ENCODE measurements at places on chromosomes 5 and 9. TPM values are rescaled to one million over a fixed set of nuclear protein-coding genes. Genes with fewer than 3 reads are reported as not detected.

DRD1 gene
- total RNA-seq: not detected

GRCh38 chr5:132411304-132412013 lies 41.9 kb downstream of the SLC22A5 start:
- no peak for DNase-seq

FBP1 gene
- not detected for total RNA-seq

DNA sequence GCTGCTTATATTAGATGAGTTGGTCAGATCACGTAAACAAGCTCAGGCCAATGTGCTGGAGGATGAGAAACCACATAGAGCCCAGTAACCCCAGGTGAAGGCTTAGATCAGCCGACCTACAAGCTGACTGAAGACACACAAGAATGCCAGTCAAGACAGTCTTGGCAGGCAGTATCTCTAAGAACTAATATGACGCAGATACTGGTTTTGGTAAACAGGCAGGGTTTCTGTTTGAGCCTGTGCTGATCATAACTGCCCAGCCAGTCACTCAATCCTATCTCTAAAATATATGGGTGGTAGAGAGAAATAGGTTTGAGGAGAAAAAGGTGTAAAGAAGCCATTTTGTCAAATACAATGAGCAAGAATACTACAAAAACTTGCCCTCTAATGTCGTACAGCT lies 7.8 kb upstream of the RIGI start:
- DNase-seq: no peak

DNA sequence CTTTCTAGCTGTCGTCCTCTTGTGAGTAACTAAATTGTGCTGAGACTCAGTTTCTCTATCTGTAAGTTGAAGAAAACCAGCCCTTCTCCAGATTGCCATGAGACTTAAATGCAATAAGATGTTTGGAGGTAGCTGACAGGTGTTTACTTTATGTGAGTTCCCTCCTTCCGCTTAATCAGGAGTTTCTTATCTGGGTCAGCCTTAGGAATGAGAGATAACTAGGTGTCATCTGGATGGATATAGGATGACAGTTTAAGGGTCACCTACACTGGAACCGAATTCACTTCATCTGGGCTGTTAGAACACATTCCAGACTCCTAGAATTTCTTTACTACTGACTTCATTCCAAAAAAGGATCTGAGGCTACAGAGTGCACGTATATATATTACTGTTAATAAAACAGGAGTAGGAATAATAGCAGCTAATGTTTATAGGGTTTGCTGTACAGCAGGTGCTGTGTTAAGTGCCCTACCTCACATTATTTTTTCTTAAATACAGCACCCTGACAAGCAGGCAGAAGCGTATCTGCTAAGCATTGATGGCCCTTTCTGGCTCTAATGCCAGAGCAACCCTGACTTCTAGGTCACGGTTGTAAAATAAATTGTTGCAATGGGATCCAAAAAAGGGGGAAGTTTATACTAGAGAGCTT lies 30.0 kb upstream of the CPEB4 start:
- no peak for DNase-seq

SOX30 gene
- total RNA-seq: not detected

DNA sequence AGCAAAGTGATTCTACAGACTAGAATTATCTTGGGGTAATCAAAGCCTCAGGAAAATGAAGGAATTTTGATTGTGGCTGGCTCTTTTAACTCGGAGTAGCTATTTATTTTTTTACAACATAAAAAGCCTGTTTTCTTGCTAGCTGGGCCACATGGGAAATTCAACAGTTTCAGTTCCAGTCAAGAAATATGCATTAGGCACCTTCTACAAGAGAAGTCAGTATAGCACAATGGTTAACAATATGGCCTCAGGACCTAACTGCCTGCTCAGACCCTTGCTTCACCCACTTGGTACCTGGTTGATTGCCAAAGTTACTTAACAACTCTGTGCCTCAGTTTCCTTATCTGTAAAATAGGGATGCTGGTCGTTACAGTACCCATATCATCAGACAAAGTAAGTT lies 586.2 kb downstream of the ZNF608 start:
- DNase-seq: no peak

DNA sequence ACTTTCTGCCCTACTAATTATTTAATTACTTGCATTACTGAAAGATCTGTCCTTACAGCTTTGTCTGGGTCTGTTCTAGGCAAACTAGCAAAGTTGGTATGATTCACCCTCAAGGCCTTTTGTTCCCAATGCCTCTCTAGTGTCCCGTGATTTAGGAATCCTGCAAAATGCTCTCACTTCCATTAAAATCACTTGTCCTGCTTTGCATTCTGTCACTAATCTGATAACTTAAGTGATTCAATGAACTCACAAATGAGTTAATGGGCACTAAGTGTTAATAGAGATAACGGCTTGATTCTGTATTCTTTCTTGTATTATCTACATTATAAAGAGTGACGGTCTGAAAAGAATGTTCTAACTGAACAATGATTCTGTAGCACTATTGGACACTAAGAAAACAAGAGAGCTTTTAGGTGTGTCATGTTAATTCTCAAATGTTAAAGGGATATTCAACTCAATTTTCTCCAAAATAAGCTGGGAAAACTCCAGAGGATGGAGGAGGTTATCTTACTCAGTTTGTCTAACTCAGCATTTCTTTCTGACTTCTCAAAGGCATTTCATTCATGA lies 697.3 kb downstream of the CETN3 start:
- no peak for DNase-seq

- no peak for DNase-seq
Observed at GRCh38 chr5:61734001-61734400, 401.9 kb downstream of the ZSWIM6 start.

PTPN3 gene
- total RNA-seq: 7.8 TPM

DNA sequence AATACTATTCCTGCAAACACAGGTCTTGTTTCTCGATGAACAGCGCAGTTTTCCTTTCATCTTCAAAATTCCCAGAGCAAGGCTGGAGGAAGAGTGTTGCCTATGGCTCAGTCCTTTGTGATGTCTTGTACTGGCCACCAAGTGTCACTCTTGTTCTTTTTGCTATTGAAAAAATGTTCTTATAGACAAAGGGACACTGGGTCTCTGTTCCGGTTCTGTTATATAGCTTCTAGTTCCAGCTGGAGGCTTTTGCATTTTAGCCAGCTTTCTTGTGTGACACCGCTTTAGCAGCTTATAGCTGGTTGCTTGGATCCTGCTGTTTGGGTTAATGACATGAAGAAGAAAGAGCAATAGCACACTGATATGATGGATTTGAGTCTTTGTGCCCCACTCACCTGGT lies 343.7 kb upstream of the KCNN2 start:
- DNase-seq: peak; percentile 1

PAIP2 gene
- 88.1 TPM for total RNA-seq

GRCh38 chr5:180291234-180291940 lies 496 bp downstream of the MAPK9 start:
- no peak for DNase-seq

DEPDC1B gene
- total RNA-seq: 34.4 TPM

- DNase-seq: no peak
Observed at GRCh38 chr5:124236361-124237205, 509.9 kb downstream of the ZNF608 start.

ADAMTS6 gene
- 21.1 TPM for total RNA-seq

DNA sequence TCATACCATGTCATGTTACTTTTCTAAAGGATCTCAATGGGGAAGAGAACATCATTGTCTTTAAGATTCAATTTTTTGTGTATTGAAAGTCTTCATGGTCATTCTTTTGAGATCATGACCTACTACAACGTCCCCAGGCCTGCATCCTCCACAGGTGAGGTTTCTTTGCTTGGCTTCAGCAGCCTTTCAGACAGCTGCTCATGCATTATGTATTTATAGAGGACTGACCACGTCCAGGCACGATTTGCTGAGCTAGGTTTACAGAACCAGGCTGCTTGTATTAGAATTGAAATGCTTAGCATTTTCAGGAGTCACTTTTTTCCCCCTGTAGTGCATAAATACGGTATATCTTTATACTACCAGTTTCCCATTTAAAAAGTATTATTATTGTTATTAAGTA lies 70.4 kb downstream of the LIX1 start:
- no peak for DNase-seq

DNA sequence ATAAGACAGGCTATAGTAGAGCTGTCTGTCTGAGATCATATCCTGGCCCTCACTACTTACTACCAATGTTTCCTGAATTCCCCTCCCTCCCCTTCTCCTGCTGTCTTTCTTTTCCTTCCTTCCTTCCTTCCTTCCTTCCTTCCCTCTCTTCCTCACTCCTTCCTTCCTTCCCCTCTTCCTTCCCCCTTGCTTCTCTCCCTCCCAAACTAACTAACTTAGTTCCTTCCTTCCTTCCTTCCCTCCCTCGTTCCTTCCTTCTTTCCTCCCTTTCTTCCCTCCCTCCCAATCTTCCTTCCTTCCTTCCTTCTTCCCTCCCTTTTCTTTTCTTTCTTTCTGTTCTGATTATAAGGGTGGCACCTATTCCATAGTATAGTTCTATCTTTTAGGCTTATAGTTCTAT lies 150.0 kb upstream of the GDNF start:
- DNase-seq: no peak

CWC27 gene
- 33.4 TPM for total RNA-seq

- peak; percentile 25 for DNase-seq
Observed at GRCh38 chr9:4904322-4905134, 80.5 kb upstream of the JAK2 start.

- peak; percentile 51 for DNase-seq
Observed at GRCh38 chr9:109251080-109251775, 69.6 kb downstream of the EPB41L4B start.

- DNase-seq: no peak
Observed at GRCh38 chr5:149175346-149176105, 34.2 kb downstream of the ABLIM3 start.

Data from A172 (cell line).